A549 treated with CpdA at 1 μM for 4 hours (cell line): ENCODE measurements at places on chromosomes 3 and 15. TPM values are rescaled to one million over a fixed set of nuclear protein-coding genes. Genes with fewer than 3 reads are reported as not detected.

Gene PPCDC
- total RNA-seq: 16.9 to 21.9 TPM (median 18.6 TPM) in 5 replicates

Gene TP63
- 0.27 to 0.71 TPM (median 0.55 TPM) in 5 replicates for total RNA-seq

Gene RBPMS2
- 7.1 to 9.5 TPM (median 8.9 TPM) in 5 replicates for total RNA-seq

Gene TYRO3
- total RNA-seq: 11.0 to 13.2 TPM (median 12.4 TPM) in 5 replicates

Gene CCR1
- not detected in 5 replicates for total RNA-seq

Gene ANKUB1
- not detected in 5 replicates for total RNA-seq

Gene KLHL40
- total RNA-seq: not detected in 5 replicates

Gene NBEAL2
- 31.0 to 51.9 TPM (median 42.1 TPM) in 5 replicates for total RNA-seq

Gene HTR3D
- total RNA-seq: not detected in 5 replicates

Gene GUCA1C
- not detected in 5 replicates for total RNA-seq

Gene P3H2
- total RNA-seq: 33.7 to 53.0 TPM (median 44.6 TPM) in 5 replicates

Gene PRR23E
- not detected in 5 replicates for total RNA-seq

Gene B3GNT5
- total RNA-seq: 13.8 to 18.3 TPM (median 15.2 TPM) in 5 replicates

Gene HGD
- 12.7 to 18.2 TPM (median 15.7 TPM) in 5 replicates for total RNA-seq

Gene CHST13
- 0.36 to 1.1 TPM (median 0.98 TPM) in 5 replicates for total RNA-seq

Gene POTEB2
- not detected in 5 replicates for total RNA-seq

Gene IL5RA
- total RNA-seq: not detected in 5 replicates

Gene GOLGA6L4
- total RNA-seq: 0.68 to 2.1 TPM (median 0.91 TPM) in 5 replicates

Gene RETNLB
- not detected in 5 replicates for total RNA-seq

Gene JMJD7
- total RNA-seq: 2.2 to 4.2 TPM (median 3.5 TPM) in 5 replicates

Gene PCBP4
- 11.0 to 13.8 TPM (median 12.3 TPM) in 5 replicates for total RNA-seq

Gene FAM43A
- 1.7 to 4.5 TPM (median 3.9 TPM) in 5 replicates for total RNA-seq

Gene IQCF5
- total RNA-seq: not detected in 5 replicates

Gene CPN2
- not detected in 5 replicates for total RNA-seq

Gene ATP10A
- total RNA-seq: 6.2 to 7.0 TPM (median 6.7 TPM) in 5 replicates

Gene SPINK8
- total RNA-seq: not detected in 5 replicates

Gene SGO1
- total RNA-seq: 14.8 to 19.4 TPM (median 15.6 TPM) in 5 replicates

Gene PTH1R
- 0.37 to 0.52 TPM (median 0.48 TPM) in 4 of 5 replicates, not detected in the other for total RNA-seq

Gene FSIP1
- 0.47 to 1.1 TPM (median 0.65 TPM) in 5 replicates for total RNA-seq

Gene NDN
- 0.08 to 0.24 TPM in 2 of 5 replicates, not detected in the others for total RNA-seq

Gene LINGO1
- total RNA-seq: 7.0 to 12.4 TPM (median 9.2 TPM) in 5 replicates

Gene SLC2A2
- not detected in 5 replicates for total RNA-seq

Gene CLSTN2
- total RNA-seq: 0.02 to 0.08 TPM (median 0.02 TPM) in 5 replicates

Gene CKMT1A
- total RNA-seq: 1.2 to 3.3 TPM (median 2.4 TPM) in 5 replicates

Gene CDAN1
- total RNA-seq: 4.9 to 8.5 TPM (median 7.3 TPM) in 5 replicates

Gene KBTBD8
- total RNA-seq: 0.32 to 0.83 TPM (median 0.65 TPM) in 5 replicates
